ENCODE measurements at places on chromosomes 5 and 9. TPM values are rescaled to one million over a fixed set of nuclear protein-coding genes. Genes with fewer than 3 reads are reported as not detected.

Gene ERCC6L2
- 75.2 TPM for total RNA-seq

Gene C9
- total RNA-seq = not detected

Gene CCDC183
- total RNA-seq = 50.0 TPM

Gene INSL6
- not detected for total RNA-seq

Gene PLEKHG4B
- under 0.01 TPM for total RNA-seq

Gene GLRA1
- not detected for total RNA-seq

Gene EMB
- total RNA-seq = 0.20 TPM

Measured in transverse colon (tissue), 4 donors.